Stimulated activated naive CD4-positive, alpha-beta T cell (primary cell): ENCODE measurements at places on chromosomes 1 and 21.

DNA sequence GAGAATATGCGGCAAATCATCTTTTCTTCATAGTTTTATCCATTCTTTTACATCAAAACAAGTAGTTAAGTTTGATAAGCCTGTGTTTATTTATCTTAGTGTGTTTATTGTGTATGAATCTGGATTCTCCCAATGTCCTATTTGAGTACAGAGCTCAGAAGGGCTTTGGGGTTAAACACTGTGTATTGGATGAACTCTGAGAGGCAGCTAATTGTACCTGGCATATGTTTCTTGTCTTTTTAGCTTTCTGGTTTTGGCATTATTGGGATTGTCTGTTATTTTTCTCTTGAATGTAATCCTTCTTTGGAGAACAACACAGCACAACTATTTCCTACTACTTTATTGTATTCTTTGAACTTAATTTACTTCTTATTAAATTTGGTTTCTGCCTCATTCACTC lies 906.9 kb downstream of the ADGRL2 start:
- no peak for DNase-seq

- peak; percentile 64 for DNase-seq
Measured at GRCh38 chr1:2585318-2586092, 1.1 kb upstream of the PRXL2B start.

DNA sequence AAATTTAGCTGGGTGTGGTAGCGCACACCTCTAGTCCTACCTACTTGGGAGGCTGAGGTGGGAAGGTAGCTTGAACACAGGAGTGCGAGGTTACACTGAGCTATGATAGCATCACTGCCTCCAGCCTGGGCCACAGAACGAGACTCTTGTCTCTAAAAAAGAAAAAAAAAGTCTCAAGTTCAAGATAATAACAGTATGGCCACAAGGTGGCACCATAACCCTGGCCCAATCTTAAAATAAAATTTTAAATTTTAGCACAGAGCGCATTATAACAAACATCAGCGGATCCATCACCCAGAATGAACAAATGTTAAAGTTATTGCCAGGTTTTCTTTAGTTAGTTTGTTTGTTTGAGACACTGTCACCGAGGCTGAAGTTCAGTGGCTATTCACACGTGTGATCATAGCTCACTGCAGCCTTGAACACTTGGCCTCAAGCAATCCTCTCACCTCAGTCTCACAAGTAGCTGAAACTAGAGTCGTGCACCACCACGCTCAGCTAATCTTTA lies 2.9 kb upstream of the HTR6 start:
- peak; percentile 60 for DNase-seq

- no peak for DNase-seq
Measured at GRCh38 chr21:45304945-45305344, 17.2 kb upstream of the POFUT2 start.

GRCh38 chr1:226061068-226061840 lies 1.3 kb upstream of the H3-3A start:
- no peak for DNase-seq

DNA sequence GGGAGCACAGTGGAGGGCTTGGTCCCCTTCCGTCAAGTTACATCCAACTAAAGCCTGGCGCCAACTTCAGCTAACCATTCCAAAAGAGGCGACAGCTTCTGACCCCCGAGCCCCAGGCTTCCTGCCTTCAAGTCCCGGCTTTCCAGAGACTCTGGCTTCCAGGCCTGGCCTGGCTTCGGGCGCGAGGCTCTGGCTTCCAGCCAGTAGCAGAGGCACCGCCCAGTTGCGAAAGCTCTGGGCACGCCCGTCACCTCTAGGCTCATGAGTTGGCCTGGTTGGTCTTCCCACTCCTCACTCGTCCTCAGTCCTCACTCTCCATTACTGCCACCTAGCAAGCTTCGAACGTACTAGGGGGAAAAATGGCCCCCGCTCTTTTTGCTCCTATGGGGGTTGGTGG lies 30.0 kb upstream of the C1orf185 start:
- no peak for DNase-seq

GRCh38 chr1:221230605-221231004 lies 351.4 kb downstream of the HLX start:
- no peak for DNase-seq

DNA sequence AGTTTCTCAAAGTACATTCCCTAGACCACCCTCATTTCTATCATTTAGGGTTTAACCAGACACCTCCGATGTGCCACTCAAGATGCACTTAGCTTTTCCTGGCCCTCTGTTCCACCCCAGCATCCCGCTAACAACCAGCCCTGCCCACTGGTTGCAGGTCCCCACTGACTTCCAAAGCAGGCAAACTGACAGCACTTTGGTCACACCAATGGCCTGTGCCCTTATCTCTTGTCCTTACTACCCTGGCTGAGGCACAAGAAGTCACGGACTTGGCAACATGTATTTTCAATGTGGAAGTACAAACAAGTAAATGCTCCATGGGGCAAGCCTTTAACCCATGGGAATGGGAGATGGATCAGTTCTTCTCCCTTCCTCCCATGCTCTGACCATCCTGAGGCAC lies 357.1 kb downstream of the OMA1 start:
- no peak for DNase-seq

DNA sequence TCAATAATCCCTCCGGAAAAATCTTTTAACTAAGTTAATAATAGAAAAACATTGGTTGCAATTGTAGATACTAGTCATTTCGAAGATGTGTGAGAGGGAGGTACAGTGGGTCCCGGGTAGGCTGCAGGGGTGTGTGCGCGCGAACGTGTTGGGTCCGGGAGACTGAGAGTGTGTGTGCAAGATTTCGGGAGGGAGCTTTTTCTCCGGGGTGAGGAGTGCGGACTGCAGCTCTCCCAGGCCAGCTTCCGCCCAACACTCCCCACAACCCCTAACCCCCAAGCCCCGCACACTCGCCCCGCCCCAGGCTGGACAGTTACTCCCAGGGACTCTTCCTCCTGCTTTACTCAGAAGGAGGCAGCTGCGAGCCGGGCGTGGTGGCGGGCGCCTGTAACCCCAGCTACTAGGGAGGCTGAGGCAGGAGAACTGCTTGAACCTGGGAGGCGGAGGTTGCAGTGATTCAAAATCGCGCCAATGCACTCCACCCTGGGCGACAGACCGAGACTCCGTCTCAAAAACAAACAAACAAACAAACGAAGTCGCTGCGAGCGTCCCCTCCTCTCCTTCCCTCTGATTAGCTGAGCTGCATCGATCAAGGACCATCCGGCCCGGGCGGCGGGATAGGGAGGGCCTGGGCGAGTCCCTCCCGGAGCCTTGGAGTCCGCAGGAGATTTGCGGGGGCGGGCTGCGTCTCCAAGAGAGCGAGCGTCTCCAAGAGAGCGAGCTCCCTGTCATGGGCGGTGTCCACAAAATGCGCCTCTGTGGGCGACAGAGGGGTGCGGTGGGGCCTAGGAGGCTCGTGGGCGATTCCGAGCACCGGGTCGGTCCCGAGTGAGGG lies 28.3 kb upstream of the PPM1J start:
- DNase-seq = no peak

DNA sequence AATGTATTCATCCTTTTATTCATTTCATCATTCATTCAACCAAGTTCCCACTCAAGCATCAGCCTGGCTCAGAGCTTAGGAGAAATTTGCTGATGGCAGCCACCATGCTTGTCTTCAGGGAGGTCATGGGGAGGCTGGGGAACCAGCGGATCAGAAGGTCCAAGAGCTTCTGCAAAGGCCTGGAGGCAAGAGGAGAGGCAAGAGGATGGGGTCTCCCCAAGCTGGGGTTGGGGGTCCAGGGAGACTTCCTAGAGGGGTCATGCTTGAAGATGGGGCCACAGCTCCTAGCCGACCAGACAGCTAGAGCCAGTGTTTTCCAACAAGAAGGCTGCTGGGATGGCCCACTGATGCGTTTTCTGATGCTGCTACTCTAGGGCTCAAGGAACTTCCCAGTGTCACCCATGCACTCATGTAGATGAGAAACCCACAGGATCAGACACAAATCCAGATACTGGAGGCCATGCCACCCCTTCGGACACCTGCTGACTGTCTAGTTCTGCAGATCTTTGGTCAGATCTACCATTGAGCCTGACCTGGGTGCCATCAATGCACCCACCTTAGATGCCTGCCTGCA lies 315.2 kb downstream of the AJAP1 start:
- no peak for DNase-seq
